ENCODE measurements at places on chromosomes 6 and 20.

- peak; percentile 89 for DNase-seq
Measured at GRCh38 chr6:39688494-39688893, 36.7 kb downstream of the KIF6 start.

- DNase-seq, result no peak
Measured at GRCh38 chr20:59765599-59766177, 161.3 kb downstream of the PHACTR3 start.

DNA sequence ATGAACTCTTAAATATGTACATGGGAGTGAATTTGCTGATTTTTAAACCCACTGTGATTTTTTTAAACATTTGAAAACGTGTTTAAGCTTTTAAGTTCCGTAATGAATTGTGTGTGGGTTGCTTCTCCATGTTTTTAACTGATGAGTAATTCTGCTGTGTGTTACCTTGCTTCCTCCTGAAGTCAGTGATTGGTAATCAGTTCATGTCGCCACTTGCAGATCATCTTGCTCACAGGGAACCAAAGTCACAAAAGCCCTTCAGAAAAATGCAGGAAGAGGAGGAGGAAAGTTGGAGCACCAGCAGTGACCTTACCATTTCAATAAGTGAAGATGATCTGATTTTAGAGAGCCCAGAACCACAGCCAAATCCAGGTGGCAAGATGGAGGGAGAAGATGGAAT, 36.7 kb downstream of the KIZ start:
- no peak for DNase-seq

- DNase-seq, result no peak
Measured at GRCh38 chr20:55597526-55597925, 407.8 kb downstream of the CBLN4 start.

- DNase-seq, result peak; percentile 56
Measured at GRCh38 chr6:154683756-154684523, 49.3 kb upstream of the SCAF8 start.

DNA sequence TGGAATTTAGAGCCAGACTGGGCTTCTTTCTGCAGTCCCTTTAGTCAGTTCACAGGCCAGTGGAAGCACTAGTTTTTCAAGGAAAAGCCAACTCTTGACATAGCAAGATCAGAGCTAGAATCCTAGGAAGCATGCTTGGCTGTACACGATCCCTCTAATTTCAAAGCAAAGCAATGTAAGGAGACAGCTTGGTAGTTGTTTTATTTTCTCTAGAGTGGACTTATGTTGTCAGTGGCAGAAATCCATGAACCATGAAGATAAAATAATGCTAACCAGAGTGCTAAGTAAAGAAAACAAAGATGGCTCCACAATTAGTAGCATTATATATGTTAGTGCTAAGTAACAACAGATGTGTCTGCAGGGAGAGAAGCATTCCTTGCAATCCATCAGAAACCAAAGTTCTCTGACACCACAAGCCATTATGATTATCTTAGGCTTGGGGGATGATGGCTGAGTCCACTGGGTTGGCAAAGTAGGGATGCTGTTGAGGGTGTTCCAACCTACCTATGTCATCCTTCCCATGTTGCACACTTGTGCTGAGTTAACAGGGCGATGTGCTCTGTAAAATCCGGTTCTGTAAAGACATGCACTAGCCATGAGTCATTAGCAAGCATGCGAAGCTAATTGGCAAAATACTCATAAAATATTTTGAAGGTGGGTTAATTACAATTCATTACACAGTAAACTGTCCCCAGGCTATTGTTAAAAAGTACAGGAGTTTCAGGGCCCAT, 115.2 kb downstream of the BMP2 start:
- DNase-seq, result no peak

GRCh38 chr20:52668626-52669025, 303.5 kb upstream of the TSHZ2 start:
- no peak for DNase-seq

DNA sequence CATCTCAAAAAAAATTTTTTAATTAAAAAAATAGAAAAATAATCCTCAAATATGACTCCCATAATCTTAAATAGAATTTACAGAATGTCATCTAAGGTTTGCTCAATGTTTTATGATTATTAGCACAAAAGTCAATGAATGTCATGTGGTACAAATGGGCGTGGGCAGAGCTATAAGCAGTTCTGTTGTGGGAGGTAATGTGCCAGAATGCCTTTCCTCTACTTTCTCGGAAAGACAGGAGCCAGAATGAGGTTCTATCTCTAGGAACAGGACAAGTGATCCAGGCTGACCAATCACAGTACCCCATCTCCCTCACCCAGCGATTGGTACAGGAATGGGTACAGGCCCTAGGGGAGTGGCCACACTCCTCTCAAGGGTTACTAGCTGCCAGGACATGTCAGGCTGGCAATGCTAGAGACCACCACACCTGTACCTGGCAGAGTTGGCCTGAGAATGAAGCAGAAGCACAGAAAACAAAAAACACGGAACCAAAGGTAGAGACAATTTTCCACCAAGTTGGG, 15.1 kb downstream of the RALGAPA2 start:
- no peak for DNase-seq

- peak; percentile 50 for DNase-seq
Measured at GRCh38 chr6:83062225-83062624, 3.4 kb downstream of the UBE3D start.

- DNase-seq, result no peak
Measured at GRCh38 chr6:44622555-44622954, 235.0 kb downstream of the CDC5L start.

- DNase-seq, result no peak
Measured at GRCh38 chr6:106495014-106495413, 134.3 kb downstream of the RTN4IP1 start.

GRCh38 chr6:13420269-13420668, 67.1 kb downstream of the GFOD1 start:
- DNase-seq, result no peak

GRCh38 chr6:37477191-37477590, 22.5 kb downstream of the CCDC167 start:
- DNase-seq, result no peak

- DNase-seq, result no peak
Measured at GRCh38 chr20:56842056-56842455, 212.9 kb downstream of the TFAP2C start.

- DNase-seq, result peak; percentile 79
Measured at GRCh38 chr6:152642578-152643375, 5.6 kb upstream of the SYNE1 start.

GRCh38 chr6:89258912-89259311, 41.8 kb upstream of the GABRR1 start:
- DNase-seq, result no peak

GRCh38 chr6:169140986-169141495, 112.6 kb downstream of the THBS2 start:
- DNase-seq, result no peak

DNA sequence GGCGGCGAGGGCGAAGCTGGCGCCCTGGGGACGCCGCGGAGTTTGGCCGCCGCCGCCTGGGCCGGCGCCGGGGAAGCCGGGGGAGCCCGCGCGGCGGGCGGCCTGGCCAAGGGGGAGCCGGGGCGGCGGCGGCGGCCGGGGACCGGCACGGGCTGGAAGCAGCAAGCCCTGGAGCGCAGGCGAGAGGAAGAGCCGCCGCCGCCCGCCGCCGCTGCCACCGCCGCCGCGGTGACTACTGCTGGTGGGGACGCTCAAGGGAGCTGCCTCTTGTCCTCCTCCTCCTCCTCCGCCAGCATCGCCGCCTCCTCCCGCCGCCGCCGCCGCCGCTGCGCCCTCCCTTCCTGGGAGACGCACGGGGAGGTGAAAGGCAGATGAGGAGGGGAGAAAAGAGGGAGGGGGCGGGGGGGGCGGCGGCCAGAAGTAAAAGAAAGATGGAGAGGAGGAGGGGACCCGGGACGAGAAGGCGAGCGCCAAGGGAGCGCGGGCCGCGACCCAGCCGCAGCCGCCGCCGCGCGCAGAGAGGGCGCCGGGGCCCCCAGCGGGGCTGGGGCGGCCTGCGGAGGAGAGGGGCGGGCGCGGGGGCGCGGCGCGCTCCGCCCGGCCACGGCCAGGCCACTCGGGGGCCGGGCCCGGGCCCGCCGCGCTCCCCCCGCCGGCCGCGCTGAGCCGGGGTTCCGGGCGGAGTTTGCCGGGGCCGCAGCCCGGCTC, 846 bp downstream of the PDE10A start:
- peak; percentile 61 for DNase-seq

DNA sequence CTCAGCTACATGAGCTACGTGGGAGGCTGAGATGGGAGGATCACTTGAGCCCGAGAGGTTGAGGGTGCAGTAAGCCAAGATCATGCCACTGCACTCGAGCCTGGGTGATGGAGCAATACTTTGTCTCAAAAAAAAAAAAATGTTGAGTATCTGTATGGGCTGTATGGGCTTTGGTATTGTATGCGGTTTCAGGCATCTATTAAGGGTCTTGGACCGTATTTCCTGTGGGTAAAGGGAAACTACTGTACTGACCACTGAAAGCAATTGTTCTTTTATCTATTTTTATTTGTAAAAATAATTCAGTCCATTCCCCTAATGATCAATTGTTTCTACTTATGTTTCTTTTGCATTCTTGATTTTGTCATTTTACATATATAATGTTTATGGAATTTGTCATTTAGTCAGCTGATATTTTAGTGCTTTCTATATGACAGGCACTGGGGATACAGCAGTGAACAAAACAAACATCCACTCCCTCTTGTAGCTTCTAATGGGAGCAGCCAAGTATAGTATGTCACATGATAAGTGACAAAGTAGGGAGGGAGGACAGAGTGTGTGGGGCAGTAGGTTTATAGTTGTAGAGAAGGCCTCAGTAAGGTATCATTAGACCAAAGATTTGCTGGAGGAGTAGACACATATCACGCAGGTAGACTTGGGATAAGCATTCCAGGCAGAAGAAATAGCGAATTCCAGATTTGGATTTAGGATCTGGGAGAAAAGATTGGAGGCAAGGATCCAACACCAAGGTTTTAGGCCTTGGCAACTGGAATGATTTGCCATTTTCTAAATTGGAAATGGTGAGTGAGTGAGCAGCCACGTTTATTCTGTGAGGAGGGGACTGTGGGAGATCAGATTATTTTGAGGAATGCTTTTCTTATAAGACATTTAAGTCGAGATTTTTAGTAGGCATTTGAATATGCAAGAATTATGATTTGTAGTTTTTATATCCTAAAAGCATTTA, 6.0 kb downstream of the PCMT1 start:
- no peak for DNase-seq

- DNase-seq, result peak; percentile 16
Measured at GRCh38 chr6:119881416-119881815, 531.9 kb upstream of the MAN1A1 start.

GRCh38 chr6:84019141-84019841, 14.3 kb upstream of the MRAP2 start:
- no peak for DNase-seq

All from cardiac fibroblast (primary cell).